COR-L47 (cell line): ENCODE measurements at places on chromosomes 3 and 15.

DNA sequence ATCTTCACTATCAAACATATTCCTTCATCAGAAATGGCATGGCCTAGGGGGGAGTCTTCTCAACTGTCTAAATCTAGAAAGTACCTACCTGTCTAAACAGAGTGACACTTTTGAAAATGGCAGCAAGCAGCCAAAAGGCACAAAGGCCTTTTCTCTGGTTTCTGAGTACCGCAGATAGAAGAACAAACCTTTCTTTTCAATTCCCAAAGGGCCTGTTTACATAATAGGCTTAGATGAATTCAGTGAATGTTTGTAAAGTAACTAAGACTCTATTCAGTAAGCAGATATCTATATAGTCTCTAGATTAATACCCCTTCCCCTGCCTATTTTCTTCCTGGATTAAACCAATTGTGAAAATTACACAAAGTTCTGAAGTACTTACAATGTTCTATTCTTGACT lies 7.1 kb downstream of the MYEF2 start:
- no peak for DNase-seq

DNA sequence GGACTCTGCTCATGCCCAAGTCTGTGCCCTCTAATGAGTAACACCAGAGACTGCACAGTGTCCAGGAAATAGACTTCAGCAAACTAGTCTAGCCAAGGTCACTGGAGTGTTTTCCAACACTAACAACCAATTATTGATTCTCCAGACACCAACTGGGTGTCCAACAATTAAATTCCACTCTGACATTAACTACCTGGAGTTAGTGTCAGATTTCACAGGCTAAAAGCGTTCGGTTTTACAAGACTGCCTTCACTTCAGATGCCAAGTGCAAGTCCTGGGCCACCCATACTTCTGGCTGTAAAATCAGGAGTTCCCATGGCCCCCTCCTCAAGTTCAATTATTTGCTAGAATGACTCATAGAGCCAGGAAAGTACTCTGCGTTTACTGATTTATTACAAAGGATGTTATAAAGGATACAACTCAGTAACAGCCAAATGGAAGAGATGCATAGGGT lies 20.8 kb upstream of the CFAP161 start:
- peak; percentile 16 for DNase-seq

DNA sequence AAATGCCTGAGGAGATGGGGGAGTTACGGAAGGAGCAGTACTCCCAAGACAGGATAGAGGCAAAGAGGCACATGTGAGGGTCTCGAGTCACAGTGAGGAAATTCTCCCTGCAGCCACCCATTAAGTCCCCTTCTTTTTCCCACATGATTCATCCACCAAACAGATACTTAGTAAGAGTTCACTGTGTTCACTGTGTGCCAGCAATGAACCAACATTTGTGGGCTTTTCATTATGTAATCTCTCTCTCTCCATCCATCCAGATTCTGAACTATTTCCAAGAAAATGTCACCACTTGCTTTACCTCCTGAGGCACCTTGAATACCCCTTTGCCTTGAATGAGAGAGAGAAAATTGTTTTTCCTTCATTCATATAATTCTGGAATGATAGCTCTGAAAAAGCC lies 24.6 kb upstream of the LRRFIP2 start:
- no peak for DNase-seq

DNA sequence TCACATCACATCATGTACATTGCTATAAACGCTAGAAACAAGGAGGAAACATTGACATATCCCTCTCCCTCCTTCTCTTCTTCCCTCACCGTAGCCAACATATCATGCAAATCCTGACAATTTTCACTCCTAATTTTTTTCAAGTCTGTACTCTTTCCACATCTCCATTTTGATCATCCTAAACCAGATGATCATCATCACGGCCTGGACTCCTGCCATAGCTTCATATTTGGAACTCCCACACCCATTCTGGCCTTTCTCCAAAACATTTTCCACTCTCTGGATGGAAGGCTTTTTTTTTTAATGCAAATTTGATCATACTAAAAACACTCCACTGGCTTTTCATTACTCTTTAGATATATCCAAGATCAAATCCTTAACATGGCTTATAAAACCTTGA lies 248.0 kb upstream of the CNTN3 start:
- no peak for DNase-seq

GRCh38 chr3:69085168-69085832 lies 563 bp downstream of the ARL6IP5 start:
- DNase-seq = no peak

GRCh38 chr3:58352626-58353025 lies 19.9 kb downstream of the PXK start:
- no peak for DNase-seq

- no peak for DNase-seq
Measured at GRCh38 chr3:194690501-194691372, 5.1 kb downstream of the FAM43A start.

DNA sequence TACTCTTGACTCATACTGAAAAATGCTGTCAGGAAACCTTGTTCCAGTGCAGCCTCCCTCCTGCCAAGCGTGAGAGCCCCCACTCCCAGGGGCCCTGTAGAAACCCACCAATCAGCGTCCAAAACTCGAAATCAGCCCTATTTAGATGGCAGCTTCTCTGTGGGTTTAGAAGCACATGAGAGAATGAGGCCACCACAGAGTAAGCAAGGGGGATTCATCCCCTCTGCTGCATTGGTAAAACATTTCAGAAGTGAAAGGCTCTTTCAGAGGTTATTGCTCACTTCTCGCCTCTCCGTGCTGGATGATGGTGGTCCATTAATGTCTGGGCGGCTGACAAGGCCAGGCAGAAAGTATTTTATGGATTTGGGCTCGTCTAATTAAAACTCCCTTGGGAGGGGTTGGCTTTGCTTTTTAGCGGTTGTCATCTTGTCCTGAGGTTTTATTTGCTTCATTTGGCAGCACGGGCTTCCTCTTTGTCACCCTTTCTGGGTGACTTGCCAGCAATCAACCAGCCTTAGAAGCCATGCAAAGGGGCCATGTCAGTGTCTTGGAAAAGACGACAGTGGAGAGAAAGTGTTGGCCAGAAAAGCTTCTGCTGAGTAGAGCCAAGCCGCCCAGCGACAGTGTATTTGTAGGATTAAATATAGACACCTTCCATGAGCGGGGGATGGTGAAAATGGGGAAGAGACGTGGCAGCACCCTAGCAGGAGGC lies 145.5 kb downstream of the ATP10A start:
- no peak for DNase-seq

GRCh38 chr15:34358367-34358766 lies 8.6 kb downstream of the LPCAT4 start:
- no peak for DNase-seq

- no peak for DNase-seq
Measured at GRCh38 chr15:20358779-20359414, 182.7 kb downstream of the GOLGA6L6 start.

DNA sequence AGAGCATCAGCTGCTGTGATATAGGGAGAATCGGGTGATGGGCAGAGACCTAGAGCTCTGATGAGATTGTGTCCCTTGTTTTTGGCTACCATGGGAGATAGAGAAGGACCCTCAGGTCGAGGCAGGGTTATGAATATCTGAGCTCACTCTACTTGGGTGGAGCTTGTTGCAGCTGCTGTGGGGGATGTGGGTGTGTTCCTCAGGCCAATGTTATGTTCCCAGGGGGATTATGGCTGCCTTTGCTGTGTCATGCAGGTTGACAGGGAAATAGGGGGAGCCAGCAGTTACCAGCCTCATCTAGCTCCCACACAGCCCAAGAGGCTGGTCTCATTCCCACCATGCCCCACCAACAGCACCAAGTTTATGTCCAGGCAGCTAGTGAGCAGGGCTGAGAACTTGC lies 131.5 kb downstream of the TRIM42 start:
- no peak for DNase-seq

DNA sequence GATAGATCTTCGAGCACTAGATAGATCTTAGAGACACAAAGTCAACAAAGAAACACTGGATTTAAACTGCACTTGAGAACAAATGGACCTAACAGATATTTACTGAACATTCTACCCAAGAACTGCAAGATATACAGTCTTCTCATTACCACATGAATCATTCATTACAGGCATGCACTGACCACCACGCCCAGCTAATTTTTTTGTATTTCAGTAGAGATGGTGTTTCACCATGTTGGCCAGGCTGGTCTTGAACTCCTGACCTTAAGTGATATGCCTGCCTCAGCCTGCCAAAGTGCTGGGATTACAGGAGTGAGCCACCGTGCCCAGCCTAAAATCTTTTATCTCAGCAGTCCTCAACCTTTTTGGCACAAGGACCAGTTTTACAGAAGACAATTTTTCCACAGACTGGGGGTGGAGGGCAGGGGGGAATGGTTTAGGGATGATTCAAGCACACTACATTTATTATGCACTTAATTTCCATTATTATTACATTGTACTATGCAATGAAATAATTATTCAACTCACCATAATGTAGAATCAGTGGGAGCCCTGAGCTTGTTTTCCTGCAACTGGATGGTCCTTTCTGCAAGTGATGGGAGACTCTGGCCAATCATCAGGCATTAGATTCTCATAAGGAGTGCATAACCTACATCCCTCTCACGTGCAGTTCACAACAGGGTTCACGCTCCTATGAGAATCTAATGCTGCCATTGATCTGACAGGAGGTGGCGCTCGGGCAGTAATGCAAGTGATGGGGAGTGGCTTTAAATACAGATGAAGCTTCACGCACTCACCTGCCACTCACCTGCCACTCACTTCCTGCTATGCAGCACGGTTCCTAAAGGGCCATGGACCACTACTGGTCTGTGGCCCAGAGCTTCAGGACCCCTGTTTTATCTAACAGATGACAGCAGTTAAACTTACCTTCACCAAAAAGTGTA lies 21.7 kb downstream of the CSNK1G1 start:
- DNase-seq = no peak

- no peak for DNase-seq
Measured at GRCh38 chr3:48467473-48468267, 21.1 kb downstream of the ATRIP start.

DNA sequence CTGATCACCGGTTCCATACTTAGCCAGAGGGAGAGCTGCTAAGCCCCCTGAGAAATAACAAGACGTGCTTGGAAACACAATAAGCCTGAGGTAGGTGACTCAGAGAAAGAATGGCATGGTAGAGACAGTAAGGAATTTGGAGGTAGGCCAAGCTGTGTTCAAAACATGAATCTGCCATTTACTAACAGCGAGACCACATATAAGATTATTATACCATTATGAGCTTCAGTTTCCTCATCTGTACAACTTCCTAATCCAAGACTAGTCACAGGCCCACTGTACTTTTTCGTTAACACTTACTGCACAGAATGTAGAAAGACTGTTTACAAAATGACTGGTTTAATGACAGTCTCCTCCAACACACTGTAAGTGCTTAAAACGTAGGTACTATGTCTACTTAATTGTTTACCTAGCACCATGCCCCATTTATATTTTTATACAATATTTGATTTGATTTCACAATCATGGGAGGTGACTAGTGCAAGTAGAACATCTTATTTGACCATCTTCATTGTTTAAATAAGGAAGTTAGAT lies 25.7 kb downstream of the ATOSA start:
- no peak for DNase-seq

GRCh38 chr15:57172925-57173324 lies 203.4 kb upstream of the CGNL1 start:
- no peak for DNase-seq

DNA sequence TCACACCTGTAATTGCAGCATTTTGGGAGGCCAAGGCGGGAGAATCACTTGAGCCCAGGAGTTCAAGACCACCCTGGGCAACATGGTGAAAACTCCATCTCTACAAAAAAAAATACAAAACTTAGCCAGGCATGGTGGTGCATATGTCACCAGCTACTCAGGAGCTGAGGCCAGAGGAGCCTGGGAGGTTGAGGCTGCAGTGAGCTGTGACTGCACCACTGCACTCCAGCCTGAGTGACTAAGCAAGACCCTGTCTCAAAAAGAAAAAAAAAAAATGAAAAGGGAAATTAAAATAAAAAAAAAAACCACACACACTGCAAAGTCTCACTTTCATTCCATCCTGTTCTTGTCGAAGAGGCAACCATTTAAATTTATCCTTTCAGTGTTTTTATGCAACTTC lies 100.8 kb upstream of the PIAS1 start:
- no peak for DNase-seq

DNA sequence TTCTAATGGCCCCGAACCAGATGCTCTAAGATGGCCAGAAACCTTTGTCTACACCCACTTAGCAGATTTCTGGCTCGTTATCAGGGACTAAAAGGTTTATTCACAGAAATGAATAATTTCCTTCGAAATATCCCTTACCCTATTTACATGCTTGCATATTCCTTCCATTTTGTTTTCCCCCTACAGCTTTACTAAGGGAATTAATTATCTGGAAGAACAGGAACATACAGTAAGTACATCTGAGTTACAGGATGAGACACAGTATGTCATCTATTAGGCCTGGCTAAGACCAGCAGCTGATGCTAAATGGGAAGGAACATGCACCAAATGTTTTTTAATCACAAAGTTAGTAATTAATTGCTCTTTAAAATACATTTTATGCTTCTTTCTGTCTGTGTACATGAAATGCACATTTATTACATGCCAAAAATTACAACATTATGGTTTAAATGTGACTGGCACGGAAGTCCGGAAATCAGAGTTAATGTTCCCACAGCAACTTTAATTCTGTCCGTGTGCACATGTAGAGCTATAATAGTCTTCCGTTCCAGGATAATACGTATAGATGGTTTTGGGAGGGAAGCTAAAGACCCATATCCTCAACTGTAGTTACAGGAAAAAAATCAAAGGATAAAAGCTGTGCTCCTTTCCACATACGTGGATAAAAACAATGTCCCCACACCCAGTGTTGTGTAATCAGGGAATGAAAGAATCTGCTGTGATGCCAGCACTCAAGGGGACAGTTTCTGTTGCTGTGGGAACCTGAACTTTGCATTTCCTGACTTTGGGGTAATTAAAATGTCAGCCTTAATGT lies 82.0 kb downstream of the TIGIT start:
- peak; percentile 9 for DNase-seq

DNA sequence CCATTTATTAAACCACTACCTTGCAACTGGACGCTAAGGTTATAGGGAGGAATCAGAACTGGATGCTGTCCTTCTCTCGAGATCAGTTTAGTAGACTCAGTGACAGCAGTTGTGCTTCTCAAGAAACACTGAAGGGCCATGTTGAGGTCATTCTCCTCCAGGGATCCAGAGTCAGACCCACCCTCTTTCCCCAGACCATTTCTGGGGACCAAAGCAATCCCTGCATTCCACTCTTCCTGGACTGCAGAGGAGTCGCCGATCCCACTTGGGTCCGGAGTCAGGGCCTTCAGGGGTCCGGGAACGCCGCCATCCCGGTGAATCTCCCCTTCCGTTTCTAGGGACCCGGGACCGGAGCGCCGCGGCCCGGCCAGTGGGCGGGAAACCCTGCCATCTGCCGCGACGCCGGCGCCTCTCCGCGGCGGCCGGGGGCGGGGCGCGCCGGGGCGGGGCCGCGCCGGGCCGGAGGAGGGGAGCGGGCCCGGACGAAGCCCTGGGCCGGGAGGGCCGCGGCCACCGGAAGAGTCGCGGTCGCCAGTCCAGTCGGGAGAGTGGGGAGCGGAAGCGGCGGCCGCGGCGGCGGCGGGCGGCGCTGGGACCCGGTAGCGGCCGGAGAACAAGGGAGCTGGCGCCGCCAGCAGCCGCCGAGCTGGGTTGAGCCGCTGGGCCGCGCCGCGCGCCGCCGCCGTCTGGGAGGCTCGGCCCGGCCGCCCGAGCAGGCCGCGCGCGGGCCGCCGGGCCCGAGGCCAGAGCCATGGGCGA lies at the start of gene DVL3:
Gene DVL3 (plus strand): TSS at position 493 of the 759 bp plus-strand sequence. CDS start 259 bp downstream, at position 752.
- peak; percentile 76 for DNase-seq

- DNase-seq = no peak
Measured at GRCh38 chr3:194559530-194559929, 72.7 kb upstream of the ATP13A3 start.

GRCh38 chr3:104411757-104412156 lies 955.0 kb upstream of the ALCAM start:
- DNase-seq = no peak
